ENCODE measurements at places on chromosomes 11 and 22.
A peak's percentile ranks its signal among the peaks of the same experiment; 100 is the strongest.

DNA sequence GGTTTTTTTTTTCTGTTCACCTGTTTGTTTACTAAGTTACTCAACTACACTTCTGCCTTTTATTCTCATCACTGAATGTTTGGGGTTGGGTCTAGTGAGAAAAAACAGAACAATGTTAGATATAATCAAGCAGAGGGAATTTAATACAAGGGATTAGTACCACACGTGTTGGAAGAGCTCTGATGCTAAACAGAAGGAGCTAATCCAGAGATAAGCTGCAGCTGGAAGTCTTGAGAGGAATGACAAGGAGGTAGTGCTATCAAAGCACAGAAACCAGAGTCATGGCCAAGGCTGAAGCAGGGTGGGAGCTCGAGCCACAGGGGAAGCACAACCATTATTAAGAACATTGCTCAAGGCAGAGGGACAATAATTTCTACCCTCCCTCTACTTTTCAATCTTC lies 604.1 kb upstream of the ANO5 start:
- no peak for DNase-seq

DNA sequence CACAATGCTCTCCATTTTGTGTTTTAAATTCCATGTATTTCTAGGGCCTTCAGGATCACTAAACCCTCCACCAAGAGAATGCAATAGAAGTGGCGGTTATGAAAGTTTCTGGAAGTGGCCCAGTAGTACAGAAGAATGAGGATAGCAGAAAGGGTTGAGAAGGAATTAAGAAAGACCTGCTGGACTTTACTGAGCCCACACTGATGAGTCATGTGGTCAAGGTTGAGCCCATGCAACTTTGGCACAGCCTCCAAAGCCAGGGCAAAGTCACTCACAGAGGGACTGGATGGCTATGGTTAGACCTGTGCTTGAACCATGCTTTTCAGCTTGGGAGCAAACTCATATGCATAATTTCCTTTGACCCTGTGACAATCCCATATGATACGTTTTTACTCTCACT lies 102.9 kb upstream of the PLET1 start:
- no peak for DNase-seq

GRCh38 chr11:44031549-44031948 lies 16.2 kb upstream of the ACCSL start:
- DNase-seq, result no peak

DNA sequence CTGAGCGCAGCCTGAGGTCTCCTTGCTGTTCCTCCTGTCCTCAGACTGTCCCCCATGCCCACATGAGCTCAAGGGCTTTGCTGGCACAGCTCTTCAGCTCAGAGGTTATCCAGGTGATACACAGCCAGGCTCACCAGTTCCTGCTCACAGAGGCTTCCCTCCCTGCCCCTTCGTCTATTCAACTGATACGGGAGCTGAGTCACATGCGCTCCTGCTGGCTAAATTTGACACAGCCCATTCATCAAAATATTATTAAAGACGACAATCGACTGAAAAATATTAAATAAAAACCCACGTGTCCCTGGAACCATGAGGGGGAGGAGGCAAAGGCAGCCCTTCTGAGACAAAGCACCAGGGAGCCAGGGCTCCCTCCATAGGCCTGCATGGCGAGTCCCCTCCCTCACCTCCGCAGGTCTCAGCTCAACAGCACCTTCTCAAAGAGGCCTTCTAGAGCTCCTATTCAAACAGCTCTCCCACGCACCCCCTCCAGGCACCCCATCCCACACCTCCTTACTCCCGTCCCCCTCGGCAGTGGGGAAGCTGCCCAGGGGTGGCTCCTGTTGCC lies 40.5 kb downstream of the DUSP8 start:
- DNase-seq, result no peak

DNA sequence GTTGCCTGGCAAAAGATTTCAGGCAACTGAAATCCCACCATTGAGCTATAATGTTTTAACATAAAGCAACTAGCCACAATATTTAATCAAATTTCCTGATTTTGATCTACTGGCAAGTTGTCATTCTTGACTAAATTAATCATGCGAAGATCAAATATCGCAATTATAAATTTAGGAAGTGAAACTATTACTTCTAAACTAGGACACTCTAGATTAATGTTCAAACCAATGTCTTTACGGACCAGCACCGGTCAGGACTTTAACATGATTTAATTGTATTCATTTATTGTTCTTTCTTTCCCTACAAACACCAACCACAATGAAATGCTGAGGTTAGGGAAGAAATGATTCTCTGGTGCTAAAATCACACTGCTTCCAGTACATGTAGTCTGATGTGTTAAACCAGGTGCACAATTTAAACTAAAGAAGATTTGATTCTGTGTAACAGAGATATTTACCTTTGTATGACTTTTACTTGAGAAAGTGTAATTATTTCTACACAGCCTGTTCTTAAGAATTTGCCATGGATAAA lies 14.9 kb downstream of the GAS2 start:
- no peak for DNase-seq

- DNase-seq, result no peak
These were observed 59.9 kb downstream of the BBOX1 start for GRCh38 chr11:27100534-27100933.

DNA sequence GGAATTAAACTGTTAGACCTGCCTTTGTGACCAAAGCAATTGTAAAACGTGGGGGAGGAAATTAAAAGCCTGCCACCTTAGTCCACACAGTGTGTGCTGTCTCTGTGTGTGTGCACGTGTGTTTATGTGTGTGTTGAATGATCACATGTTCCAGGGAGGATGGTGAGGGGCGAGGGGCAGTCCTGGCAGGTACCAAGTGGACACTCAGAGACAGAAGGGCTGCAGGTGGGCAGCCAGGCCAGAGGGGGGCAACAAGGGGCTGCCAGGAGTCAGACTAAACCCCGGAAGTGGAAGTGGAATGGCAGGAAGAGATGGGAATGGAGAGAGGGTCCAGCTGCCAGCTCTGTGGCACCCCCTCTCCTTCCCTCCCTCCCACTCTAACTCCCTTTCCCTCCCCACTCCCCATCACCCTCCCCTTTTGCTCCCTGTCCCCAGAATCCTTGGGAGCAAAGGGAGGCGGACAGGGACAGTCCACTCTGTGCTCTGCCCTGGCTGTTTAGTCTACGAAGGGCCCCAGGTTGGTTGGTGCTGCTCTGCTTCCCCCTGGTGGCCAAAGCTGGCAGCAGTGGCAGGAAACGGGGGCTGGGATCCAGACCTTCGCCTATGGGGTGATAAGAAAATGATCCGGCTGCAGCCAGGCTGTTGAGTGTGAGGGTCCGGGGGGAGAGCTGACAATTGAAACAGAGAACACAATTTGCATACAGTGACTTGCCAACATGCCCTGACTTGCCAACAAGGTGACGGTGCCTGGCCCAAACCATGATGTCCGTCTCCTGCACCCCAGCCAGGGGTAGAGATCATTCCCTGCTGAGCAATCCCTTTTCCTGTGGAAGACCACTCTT lies 24.4 kb downstream of the P2RY2 start:
- peak; percentile 36 for DNase-seq

- DNase-seq, result no peak
These were observed 32.3 kb downstream of the KCNA4 start for GRCh38 chr11:29984544-29984943.

DNA sequence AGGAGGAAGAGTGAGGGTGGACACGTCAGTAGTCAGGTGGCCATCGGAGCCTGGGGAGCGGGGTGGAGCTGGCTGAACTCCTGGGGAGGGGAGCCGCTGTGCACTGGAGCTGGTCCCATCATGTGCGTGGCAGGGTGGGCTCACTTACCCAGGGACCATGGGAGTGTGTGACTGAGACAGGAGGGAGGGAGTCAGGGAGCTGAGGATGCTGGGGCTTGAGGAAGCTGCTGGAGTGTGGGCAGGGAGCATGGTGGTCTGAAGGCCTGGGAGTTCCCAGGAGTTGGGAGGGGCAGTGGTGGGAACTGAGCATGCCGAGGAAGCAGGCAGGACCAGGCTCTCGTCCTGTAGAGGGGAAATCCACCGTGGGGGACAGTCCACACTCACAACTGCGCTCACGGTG lies 18.0 kb downstream of the CLDN5 start:
- no peak for DNase-seq

GRCh38 chr22:27273436-27273835 lies 528.1 kb downstream of the MN1 start:
- no peak for DNase-seq

DNA sequence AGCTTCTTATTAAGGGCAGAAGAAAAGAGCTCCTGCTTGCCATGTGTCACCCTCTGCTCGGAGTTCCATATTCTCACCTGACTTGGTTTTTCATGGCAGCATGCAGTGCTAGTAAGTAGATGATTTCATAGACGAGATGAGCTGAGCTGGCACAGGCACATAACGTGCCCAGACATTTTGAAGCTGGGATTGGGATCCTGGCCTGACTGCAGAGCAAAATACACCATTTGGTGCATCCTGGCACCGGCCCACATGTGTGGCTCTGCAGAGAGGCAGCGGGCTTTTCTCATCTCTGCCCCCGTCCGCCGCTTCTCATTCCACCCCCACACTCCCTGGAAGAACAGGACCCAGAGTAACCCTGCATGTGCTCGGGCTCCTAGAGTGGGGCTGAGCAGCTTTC lies 24.8 kb downstream of the FAM118A start:
- DNase-seq, result no peak

DNA sequence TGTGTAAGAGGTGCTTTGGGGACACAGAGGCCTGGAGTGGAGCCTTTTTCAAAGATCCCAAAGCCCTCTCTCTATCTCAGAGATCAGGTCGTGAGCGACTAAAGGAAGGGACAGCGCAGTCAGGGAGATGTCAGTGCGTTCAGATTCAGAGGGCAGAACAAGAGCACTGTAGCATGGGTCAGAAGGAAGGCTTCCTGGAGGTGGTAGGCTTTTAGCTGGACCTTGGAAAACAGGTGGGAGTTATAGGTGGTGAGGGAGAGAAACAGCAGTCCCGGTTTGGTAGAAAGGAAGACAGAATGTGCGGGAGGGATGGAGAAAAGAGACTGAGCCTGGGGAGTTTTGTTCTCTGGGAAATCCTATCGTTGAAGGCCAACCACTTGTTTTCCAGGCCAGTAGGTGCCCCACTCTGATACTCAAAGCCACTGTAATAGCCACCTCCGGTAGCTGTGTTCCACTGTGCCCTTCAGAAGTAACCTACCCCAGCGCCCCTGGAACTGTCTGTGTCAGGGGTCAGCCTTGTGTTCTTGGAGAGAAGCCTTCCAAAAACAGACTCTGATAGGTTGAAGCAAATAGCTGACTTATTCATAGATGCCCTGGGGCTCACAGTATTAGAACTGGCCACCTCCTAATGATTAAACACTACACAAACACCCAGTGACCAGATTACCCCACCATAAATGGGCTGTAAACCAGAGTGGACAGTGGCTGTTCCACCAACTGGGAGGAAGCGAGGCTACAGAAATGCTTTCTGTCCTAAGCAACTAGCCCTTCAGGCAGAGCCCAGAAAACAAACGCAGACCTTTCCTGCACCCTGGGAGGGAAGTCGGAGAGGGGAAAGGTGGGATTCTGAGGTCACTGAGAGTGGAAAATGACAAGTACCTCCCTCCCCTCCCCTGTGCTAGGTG lies 157.7 kb downstream of the DBX1 start:
- no peak for DNase-seq

DNA sequence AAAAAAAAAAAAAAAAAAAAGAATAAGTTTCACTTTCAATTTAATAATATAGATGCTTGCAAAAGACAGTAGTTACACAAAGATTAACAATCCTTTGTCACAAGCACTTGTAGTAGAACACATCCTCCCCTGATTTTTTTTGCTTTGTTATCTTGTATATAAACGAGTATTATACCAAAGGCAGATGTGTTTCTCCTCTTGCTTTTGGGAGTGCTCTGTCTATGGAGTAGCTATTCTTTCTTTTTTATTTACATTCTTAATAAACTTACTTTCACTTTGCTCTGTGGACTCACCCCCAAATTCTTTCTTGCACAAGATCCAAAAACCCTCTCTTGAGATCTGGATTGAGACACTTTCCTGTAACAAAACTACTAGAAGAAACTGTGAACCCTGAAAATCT lies 3.4 kb upstream of the MRPL16 start:
- no peak for DNase-seq

DNA sequence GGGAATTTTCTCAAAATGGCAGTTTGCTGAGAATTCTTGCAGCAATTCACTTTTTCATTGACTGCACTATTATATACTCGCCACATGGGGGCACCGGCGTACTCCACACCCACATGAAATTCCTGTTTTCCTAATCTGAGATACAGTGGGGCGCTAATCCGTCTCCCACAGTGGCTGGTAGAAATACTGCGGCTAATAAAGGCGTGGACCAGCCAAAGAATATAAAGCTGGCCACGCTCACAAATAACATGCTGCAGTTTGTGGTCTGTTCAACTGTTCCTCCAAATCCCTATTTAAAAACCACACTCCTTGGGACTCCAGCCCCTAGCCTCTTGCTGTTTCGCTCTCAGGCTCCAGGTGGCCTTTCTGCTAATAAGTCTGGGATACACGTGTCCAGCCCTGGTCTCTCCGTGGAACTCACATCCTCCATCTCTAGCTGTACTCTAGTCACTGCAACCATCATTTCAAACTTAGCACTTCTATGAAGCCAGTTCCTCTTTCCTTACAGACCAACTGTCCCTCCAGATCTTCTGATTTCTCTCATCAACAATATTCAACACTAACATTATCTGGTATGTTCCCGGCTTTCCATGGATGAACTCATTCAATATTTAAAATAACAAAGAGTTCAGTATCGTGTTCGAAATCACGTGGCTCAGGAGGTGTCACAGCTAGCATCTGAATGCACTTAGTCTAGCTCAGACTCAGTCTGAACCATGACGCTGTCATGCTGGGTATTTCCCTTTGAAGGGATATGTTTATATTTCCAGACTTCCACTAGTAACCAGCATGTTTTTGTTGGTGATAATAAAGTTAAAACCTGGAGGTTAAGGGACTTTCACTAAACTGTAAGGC lies 22.0 kb downstream of the TBRG1 start:
- peak; percentile 46 for DNase-seq

- no peak for DNase-seq
These were observed 18.6 kb upstream of the NAP1L4 start for GRCh38 chr11:3010521-3011275.

- DNase-seq, result no peak
These were observed 3.4 kb downstream of the SLC17A6 start for GRCh38 chr11:22341588-22341931.

- DNase-seq, result no peak
These were observed 242.2 kb upstream of the DDI1 start for GRCh38 chr11:103794262-103794661.

- peak; percentile 58 for DNase-seq
These were observed 13.3 kb downstream of the TTC38 start for GRCh38 chr22:46280999-46281623.

DNA sequence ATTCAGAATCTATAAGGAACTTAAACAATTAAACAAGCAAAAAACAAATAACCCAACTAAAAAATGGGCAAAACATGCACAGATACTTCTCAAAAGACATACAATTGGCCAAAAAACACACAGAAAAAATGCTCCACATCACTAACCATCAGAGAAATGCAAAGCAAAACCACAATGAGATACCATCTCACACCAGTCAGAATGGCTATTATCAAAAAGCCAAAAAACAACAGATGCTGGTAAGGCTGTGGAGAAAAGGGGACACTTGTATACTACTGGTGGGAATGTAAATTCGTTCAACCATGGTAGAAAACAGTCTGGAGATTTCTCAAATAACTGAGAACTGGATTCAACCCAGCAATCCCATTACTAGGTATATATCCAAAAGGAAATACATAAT lies 24.8 kb downstream of the ENTHD1 start:
- no peak for DNase-seq

- DNase-seq, result no peak
These were observed 40.1 kb upstream of the CD44 start for GRCh38 chr11:35098855-35099254.

- DNase-seq, result no peak
These were observed 3.9 kb upstream of the NAP1L4 start for GRCh38 chr11:2995893-2996554.

Measured in CD4-positive, alpha-beta T cell treated with Interleukin-4 for 4 hours (primary cell).